ENCODE measurements at places on chromosomes 6 and 20. TPM values are rescaled to one million over a fixed set of nuclear protein-coding genes. Genes with fewer than 3 reads are reported as not detected.

Gene UNC5CL
- total RNA-seq: under 0.01 TPM

Gene PI3
- not detected for total RNA-seq

Gene PSMF1
- total RNA-seq: 19.1 TPM

Gene RNF114
- 110 TPM for total RNA-seq

Gene TNXB
- total RNA-seq: 10.6 TPM

Gene RBM12
- total RNA-seq: 24.6 TPM

Gene AGPAT4
- total RNA-seq: 10.2 TPM

Gene FAM162B
- total RNA-seq: 0.32 TPM
